GM12892 (cell line): ENCODE measurements at places on chromosomes 6 and 20.
A peak's percentile ranks its signal among the peaks of the same experiment; 100 is the strongest.

- DNase-seq: no peak
These were observed 143.1 kb downstream of the QRSL1 start for GRCh38 chr6:106772270-106773142.

GRCh38 chr6:161476711-161477110, 202.8 kb upstream of the AGPAT4 start:
- DNase-seq: no peak

- DNase-seq: no peak
These were observed 5.4 kb downstream of the TRIM15 start for GRCh38 chr6:30168741-30169140.

GRCh38 chr6:15769511-15770018, 106.7 kb upstream of the DTNBP1 start:
- no peak for DNase-seq

GRCh38 chr20:16423311-16424212, 149.7 kb downstream of the KIF16B start:
- DNase-seq: no peak

DNA sequence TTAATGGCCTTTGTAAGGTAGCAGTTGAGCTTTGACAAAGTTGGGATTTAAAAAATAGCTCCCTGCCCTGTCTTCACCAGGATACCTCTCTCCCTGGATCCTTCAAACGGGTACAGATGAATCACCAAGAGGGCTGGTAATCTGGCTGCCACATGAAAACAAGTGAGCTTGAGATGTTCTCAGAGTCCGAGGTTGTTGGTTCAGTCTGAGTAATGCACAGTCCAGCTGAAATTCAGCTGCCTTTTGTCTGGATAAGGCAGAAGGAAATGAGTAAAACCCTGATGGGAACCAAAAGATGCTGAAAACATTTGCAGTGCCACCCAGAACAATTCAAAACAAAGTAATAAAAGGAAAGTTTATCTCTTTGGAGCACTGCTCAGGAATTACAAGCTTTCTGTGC, 86.8 kb downstream of the GJA1 start:
- DNase-seq: no peak

- no peak for DNase-seq
These were observed 85.2 kb upstream of the CCDC167 start for GRCh38 chr6:37584654-37585522.

- DNase-seq: peak; percentile 11
These were observed 128.2 kb upstream of the LAMA2 start for GRCh38 chr6:128754658-128755256.

DNA sequence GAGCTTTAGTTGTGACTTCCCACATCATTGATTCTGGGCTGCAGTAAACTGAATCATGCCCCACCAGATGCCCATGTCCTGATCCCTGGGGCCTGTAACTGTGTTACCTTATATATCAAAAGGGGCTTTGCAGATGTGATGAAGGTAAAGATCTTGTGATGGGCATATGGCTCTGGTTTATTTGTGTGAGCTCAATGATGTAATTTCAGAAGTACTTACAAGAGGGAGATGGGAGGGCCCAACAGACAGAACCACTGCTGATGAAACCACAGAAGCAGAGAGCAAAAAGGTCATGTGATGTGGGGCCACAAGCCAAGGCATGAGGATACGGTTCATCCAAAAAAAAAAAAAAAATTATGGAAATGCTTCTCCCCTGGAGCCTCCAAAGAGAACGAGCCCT, 118.7 kb downstream of the TOX2 start:
- no peak for DNase-seq

GRCh38 chr20:47544852-47545251, 43.2 kb downstream of the NCOA3 start:
- no peak for DNase-seq

DNA sequence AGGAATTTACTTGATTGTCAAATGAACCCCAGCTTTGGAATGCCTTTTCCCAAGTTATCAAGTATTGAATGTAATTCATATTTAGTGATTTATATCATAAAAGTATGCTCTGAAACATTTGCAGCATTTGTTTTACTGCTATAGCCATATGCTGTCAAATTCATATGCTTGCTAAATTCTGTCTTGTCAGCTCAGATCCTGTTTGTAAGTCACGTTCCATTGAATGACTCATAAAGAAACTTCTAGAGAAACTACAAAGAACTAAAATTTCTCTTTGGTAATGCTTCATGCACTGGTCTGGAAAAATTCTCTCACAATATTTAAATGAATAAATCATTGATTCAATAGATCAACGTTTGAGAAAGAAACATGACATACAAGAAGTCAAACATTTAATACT, 445.9 kb downstream of the PHF3 start:
- no peak for DNase-seq

GRCh38 chr20:208942-209566, 18.0 kb upstream of the DEFB129 start:
- no peak for DNase-seq

GRCh38 chr6:152975204-152975915, 7.5 kb downstream of the FBXO5 start:
- no peak for DNase-seq

GRCh38 chr6:106829451-106829850, 145.1 kb downstream of the CD24 start:
- no peak for DNase-seq

- DNase-seq: no peak
These were observed 114.8 kb upstream of the CDYL start for GRCh38 chr6:4661391-4661790.

GRCh38 chr6:14858808-14859207, 387.1 kb upstream of the JARID2 start:
- no peak for DNase-seq

DNA sequence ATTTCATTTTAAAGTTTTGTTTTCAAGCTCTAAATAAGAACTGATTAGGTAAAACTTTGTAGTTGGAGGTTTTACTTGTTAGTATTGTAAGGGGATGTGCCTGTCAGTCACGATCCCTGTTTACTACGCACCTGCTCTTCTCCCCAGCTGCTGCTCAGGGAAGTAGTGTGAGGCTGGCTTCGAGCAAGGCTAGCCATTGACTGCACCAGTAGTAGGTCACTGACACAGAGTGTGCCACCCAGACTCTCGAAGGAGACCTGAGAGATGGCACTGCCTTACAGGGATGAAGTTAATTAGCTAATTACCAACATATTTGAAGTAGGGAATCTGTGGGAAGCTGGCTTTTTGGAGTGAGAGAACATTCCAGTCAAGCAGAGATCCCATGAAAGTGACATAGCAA, 89.2 kb downstream of the DNAH8 start:
- DNase-seq: no peak

- no peak for DNase-seq
These were observed 182.1 kb downstream of the ANKRD60 start for GRCh38 chr20:58046311-58046710.

DNA sequence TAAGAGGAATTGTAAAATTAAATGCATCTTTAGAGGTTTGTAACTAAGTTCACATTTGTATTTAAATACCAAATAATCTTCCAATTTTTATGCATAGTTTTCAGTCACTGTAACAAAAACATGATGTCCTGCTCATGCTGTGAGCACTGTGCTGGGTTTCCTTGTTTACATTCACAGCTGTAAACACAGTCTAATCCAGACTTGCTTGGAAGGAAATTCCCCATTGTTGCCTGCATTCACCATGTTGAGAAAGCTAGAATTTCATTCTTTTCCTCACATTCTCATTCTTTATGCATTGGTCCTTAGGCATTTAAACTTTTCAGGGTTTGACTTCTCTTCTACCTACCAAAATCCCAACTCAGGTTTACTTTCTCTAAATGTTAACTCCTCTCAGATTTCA, 242.0 kb upstream of the TBX18 start:
- DNase-seq: no peak

GRCh38 chr6:129215916-129216520, 333.1 kb downstream of the LAMA2 start:
- DNase-seq: no peak

GRCh38 chr6:156735751-156736150, 41.4 kb upstream of the ARID1B start:
- DNase-seq: no peak

- no peak for DNase-seq
These were observed 59.0 kb downstream of the TULP4 start for GRCh38 chr6:158371261-158371660.

DNA sequence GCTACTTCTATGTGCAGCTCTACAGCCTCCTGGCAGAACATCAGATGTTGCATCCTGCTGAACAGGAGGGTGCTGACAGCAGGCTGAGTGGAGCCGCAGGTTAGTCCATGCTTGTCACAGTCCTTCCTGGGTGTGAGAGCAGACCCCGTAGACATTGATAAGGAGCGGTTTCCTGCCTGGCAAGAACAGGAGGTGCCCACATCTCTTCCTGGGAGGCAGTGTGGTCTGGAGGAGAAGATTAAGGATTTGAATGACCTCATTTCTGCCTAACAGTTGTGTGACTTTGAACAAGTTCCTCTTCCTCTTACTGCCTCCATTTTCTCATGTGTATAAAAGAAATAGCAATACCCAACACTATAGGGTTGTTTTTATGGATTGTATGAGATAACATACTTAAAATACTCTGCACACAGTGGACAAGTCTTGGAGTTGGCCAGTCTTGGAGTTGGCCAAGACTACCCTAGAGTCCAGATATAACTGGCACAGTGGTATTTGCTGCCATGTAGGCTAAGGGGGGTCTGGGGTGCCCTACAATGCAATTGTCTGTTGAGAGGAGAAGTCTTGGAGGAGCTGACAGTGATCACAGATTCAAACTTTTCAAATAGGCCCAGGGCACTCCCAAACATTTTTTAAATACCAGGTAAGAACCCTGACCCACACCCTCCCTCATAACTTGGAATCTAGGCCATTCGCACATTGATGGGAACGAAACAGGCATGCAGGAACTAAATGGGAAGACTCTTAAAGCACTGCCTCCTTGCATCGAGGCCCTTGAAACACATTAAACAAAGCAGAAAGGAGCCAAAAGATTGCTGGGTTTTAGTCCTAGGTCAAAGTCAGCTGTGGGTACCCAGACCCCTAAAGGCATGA, 32.6 kb upstream of the TBC1D7 start:
- DNase-seq: no peak

DNA sequence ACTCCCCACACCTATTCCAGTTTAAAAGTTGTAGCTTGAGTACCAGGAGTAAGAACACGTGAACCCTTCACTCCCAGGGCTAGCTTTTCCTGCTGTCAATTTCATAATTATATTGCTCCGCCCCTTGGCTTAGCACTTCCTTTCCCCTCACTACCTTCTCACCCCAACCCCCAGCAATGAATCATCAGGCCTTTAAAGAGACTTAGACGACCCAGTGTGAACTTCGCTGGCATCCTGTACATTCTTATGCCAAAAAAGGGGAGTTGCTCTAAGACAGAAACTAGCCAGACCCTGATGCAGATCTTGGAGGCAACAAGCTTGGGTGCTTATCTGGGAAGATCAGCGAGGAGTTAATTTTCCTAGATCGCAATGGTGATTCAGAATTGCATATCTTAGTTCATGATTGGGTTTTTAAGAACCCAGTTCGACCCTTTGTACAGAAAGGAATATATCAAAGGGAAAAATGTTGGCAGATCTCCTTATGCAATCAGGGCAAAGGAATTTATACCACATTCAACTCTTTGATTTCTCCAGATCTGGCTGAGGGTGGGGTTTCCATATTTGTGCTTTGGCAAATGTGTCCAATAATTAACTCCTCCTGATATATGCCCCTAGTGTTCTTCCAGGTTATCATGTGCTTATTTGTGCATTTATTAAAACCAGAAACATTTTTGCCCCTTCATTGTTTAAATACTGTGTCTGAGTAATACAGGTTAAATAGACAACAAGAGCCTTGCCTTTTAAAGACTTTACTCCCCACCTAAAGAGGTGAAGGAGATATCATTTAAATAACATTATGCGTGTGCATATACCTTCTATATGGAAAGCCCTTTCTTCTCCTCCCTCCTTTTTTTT, 8.1 kb upstream of the ATXN1 start:
- DNase-seq: no peak

GRCh38 chr20:63471981-63472831, at the start of gene KCNQ2:
KCNQ2 (minus strand) TSS chr20:63472655; CDS start chr20:63472463, 192 bp downstream.
- DNase-seq: no peak

DNA sequence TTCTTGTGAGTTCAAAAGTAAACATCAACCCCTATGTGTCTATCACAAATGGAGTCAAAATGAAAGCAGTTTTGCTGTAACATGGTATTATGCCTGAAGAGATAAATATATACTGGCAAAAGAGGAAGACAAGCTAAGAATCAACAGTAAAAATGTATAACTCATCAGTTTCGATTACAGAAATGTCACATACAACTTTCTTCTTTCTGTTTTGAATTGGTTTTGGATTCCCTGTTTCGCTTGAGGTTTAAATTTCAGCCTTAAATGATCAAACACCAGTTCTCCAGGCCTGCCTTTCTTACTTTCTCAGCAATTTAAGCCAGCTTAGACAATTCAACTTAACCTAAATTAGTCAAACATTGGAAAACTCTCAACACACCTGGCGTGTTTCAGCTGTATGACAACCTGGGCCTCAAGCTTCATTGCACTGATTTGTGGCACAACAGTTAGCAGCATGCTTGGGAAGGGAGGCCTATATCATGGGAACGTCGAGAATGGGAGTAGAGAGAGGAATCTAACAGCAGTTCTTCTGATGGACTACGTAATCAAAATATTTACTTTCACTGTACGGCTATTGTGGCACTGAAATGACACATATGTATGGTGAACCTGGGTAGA, 51.9 kb upstream of the MARCKS start:
- DNase-seq: no peak

DNA sequence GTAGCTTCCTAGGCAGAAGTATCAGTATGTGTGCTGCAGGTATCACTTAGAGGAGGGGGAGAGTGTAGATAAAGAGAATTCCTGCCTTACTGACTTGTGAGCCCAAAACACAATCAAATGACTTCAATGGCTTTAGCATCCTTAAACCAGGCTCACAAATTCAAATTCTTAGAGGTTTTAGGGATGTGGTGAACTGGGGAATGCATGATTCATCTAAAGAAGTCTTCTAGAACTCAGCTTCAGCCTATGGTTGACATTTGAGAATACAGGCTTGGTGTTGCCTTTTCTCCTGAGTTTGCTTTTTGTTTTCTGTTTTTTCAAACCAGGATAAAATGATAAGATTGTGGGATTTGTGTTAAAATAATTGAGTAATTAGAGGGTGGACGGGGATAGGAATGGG, 14.4 kb downstream of the SNRPC start:
- DNase-seq: no peak

- no peak for DNase-seq
These were observed 254.9 kb downstream of the ERMARD start for GRCh38 chr6:170006071-170006899.

DNA sequence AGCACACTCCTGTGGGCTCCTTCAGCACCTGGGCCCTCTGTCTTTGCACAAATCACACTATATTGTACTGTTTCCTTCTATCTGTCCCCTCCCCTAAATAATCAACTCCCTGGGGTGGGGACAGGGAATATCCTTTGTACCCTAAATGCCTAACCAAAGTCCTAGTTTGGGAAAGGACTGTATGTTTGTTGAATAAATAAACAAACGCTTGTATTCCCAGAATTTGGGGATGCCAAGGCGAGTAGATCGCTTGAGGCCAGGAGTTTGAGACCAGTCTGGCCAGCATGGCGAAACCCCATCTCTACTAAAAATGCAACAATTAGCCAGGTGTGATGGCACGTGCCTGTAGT, 322.7 kb downstream of the SYNE1 start:
- DNase-seq: no peak
